ENCODE measurements at places on chromosomes 2 and 18. TPM values are rescaled to one million over a fixed set of nuclear protein-coding genes. Genes with fewer than 3 reads are reported as not detected.

DNA sequence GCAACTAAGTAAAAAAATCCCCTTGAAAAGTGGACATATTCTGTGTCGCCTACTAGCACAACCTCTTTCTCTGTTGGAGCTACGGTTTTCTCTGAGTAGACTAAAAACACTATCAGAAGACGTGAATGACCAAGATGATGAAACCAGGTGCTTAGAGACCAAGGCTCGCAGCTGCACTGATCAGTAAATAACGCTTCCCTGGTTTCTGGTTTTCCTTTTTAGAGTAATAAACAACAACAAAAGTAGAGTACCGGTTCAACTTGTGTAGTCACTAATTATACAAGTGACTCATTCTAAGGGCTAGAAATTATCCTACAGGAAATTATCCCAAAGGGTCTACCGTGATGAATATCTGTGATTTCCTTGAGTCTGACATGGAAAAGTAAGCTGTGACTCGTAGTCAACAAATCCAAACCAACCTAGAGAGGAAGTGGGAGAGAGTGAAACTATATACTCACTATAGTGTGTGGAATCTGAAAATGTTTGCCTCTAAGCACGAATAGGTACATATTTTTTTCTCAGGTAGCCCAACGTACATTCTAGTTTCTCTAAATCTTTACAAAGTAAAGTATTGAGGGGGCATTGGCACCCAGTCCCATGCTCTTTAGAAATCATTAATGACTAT is 17.8 kb downstream of the RASGRP3 start:
- no peaks in the 10 kb centered on the region for H3K27me3 ChIP-seq
- H3K4me1 ChIP-seq = peaks cover 33% of the 10 kb centered on the region

GRCh38 chr18:27400001-27400400 is 214.9 kb upstream of the CHST9 start:
- peak; percentile 24 for DNase-seq
- H3K27ac ChIP-seq = no peak overlapping the region
- no peaks in the 10 kb centered on the region for H3K4me1 ChIP-seq
- H3K27me3 ChIP-seq = no peaks in the 10 kb centered on the region

- no peak overlapping the region for H3K27ac ChIP-seq
- H3K27me3 ChIP-seq = no peaks in the 10 kb centered on the region
- H3K4me3 ChIP-seq = no peak overlapping the region
- peaks cover 2% of the 10 kb centered on the region for H3K36me3 ChIP-seq
These were observed 2.3 kb downstream of the TMEM182 start for GRCh38 chr2:102764083-102764482.

The REG3A gene
- not detected for total RNA-seq

DNA sequence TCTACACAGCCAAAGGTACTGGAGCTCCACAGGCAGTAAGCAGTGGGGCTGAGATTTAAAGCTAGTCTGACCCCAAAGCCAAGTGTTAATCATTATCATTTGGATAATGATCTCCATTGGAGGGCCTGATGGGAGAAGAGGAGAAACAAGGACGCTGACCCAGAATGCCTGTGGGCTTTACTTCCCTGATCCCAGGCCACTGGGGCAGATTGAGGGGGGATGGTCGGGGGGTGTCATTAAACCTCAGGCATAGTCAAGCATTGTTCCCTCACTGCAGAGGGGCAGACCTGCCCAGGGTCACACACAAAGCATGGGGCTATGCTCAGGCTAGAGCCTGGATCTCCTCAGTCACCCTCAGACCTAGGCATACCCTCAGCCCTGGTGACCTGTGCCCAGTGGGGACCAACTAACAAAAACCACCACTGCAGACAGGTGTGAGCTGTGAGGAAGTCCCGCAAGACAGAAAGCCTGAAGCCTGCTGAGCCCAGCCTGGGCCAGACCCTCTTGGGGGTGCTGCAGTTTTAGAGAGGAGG is 53.4 kb downstream of the SDC1 start:
- H3K27ac ChIP-seq = no peak overlapping the region
- DNase-seq = no peak
- no peaks in the 10 kb centered on the region for H3K4me1 ChIP-seq
- H3K27me3 ChIP-seq = 0 out of 2 replicates have a peak, but pooled peaks cover 11% of the 10 kb centered on the region
- no peaks in the 10 kb centered on the region for H3K36me3 ChIP-seq
- H3K4me3 ChIP-seq = no peak overlapping the region

- no peak overlapping the region for H3K4me3 ChIP-seq
- H3K4me1 ChIP-seq = no peaks in the 10 kb centered on the region
- DNase-seq = no peak
- H3K27me3 ChIP-seq = no peaks in the 10 kb centered on the region
These were observed 109.2 kb downstream of the MREG start for GRCh38 chr2:215904101-215904500.

The AGAP1 gene
- total RNA-seq = 24.6 TPM

The C1D gene
- total RNA-seq = 36.1 TPM

The CD226 gene
- total RNA-seq = not detected

The ID2 gene
- total RNA-seq = 17.6 TPM

GRCh38 chr2:127683757-127684156 is 8.4 kb upstream of the LIMS2 start:
- 0 out of 2 replicates have a peak overlapping the region, but pooled peaks have one; percentile 3 for H3K27ac ChIP-seq
- H3K4me3 ChIP-seq = peak overlapping the region; percentile 25
- H3K36me3 ChIP-seq = no peaks in the 10 kb centered on the region
- H3K4me1 ChIP-seq = peaks cover 18% of the 10 kb centered on the region

DNA sequence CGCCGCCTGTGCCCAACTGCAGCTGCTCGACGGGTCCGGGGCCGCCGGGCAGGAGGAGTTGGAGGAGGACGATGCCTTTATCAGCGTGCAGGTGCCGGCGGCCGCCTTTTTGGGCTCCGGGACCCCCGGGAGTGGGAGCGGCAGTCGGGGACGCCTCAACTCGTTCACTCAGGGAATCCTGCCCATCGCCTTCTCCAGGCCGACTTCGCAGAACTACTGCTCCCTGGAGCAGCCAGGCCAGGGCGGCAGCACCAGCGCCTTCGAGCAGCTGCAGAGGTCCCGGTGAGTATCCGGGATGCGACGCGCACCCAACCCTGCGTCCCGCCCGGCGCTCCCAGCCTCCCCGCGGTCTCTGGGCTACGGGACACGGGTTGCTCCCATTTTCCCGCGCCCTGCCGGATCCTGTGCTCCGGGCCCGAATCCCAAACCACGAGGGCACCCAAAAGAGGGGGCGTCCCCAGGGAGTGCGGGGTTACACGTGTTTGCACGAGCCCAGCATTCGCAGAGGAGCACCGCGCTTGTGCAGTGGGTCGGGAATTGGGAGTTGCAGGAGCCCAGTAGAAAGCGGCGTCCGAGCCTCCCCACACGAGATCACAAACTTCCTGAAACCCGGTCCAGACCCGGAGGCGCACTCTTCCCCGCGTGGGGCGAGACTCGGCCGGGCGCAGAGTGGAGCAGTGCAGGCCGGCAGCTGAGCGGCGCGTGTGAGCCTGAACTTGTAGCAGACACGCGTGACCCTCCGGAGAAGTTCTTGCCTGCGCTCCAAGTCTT is 1.2 kb downstream of the CABLES1 start:
- peak overlapping the region; percentile 78 for H3K4me3 ChIP-seq
- H3K27ac ChIP-seq = peak overlapping the region; percentile 56
- peaks cover 9% of the 10 kb centered on the region for H3K4me1 ChIP-seq
- H3K36me3 ChIP-seq = no peaks in the 10 kb centered on the region

DNA sequence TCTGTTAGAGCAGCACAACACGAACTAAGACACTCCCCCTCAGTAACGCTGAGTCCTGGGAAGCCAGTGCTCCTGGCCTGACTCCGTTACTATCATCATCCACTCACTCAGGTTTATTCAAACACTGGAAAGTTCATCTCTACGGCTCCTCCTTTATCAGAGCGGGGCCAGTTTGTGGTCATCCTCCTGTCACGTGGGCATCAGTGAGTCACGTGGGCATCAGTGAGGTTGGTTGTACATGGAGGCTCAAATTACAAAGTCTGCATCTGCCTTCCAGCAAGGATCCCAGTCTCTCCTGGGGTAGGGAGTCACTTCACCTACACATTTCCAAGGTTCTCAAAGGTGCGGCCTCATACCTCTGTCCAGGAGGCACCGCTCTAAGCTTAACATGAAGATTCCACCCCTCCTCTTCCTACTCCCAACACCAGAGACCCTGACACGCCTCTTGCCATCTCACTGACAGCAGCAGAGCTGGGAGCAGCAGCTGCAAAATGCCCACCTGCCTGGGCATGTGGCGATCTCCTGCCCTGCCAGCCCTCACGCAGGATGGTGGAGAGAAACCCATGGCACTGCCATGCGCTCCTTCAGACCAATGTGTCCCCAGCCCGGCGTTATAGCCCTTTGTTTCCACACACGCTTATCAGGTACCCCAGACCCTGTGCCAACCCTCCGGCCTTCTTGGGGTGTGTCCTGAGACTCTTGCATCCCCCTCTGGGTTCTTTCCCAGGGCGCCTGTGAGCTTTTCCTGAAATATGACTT is 99.2 kb upstream of the PTPRM start:
- H3K27me3 ChIP-seq = no peaks in the 10 kb centered on the region
- DNase-seq = peak; percentile 71
- no peak overlapping the region for H3K27ac ChIP-seq
- H3K4me3 ChIP-seq = peak overlapping the region; percentile 44
- H3K4me1 ChIP-seq = no peaks in the 10 kb centered on the region

GRCh38 chr18:47898696-47899095 is 31.8 kb downstream of the SMAD2 start:
- H3K27ac ChIP-seq = no peak overlapping the region
- peak; percentile 8 for DNase-seq
- H3K4me3 ChIP-seq = no peak overlapping the region
- H3K36me3 ChIP-seq = 0 out of 2 replicates have a peak, but pooled peaks cover 2% of the 10 kb centered on the region
- H3K4me1 ChIP-seq = peaks cover 4% of the 10 kb centered on the region
- H3K27me3 ChIP-seq = no peaks in the 10 kb centered on the region

GRCh38 chr18:23406271-23406787 is 46.8 kb upstream of the RIOK3 start:
- no peaks in the 10 kb centered on the region for H3K36me3 ChIP-seq
- no peak for DNase-seq
- no peak overlapping the region for H3K27ac ChIP-seq
- H3K4me1 ChIP-seq = peaks cover 9% of the 10 kb centered on the region
- H3K4me3 ChIP-seq = no peak overlapping the region

- no peaks in the 10 kb centered on the region for H3K36me3 ChIP-seq
- no peaks in the 10 kb centered on the region for H3K4me1 ChIP-seq
- DNase-seq = no peak
- no peaks in the 10 kb centered on the region for H3K27me3 ChIP-seq
- H3K4me3 ChIP-seq = no peak overlapping the region
- H3K27ac ChIP-seq = no peak overlapping the region
These were observed 44.2 kb upstream of the LYPD6B start for GRCh38 chr2:148994341-148994740.

DNA sequence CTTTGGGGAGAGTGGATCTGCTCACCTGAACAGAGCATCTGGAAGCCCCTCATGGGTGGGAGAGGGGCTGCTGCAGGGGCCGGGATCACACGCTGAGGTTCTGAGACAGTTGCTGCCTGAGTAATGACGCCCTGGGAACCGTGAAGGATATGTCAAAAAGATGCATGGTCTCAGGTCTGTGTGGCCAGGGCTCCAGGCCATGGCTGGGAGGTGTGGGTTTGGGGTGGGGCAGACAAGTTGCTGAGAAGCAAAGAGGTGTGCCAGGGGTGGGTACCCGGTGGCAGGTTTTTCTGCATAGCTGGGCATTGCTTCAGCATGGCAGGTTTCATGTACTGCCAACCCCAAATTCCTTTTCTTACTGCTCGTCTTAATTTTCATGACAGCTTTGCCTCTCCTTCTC is 133.5 kb downstream of the RPIA start:
- H3K27ac ChIP-seq = no peak overlapping the region

DNA sequence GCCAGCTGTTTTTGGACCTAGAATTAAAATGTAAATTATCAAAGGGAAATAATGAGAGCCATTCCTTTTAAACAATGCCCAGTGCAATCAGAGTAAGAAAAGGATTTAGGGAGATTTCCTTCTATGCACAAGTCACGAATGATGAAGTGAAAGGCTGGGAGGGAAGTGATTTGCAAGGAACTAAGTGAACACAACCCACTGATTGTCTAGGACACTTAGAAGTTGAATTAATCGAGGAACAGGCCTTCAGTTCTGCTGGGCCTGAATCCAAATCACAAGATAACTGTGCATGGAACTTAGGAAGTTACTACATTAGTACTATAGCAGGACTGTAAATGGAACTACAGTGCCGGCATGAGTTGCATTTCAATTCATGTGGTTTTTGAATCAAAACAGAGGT is 17.7 kb downstream of the MAP2 start:
- no peaks in the 10 kb centered on the region for H3K27me3 ChIP-seq
- no peak for DNase-seq
- H3K4me3 ChIP-seq = no peak overlapping the region

DNA sequence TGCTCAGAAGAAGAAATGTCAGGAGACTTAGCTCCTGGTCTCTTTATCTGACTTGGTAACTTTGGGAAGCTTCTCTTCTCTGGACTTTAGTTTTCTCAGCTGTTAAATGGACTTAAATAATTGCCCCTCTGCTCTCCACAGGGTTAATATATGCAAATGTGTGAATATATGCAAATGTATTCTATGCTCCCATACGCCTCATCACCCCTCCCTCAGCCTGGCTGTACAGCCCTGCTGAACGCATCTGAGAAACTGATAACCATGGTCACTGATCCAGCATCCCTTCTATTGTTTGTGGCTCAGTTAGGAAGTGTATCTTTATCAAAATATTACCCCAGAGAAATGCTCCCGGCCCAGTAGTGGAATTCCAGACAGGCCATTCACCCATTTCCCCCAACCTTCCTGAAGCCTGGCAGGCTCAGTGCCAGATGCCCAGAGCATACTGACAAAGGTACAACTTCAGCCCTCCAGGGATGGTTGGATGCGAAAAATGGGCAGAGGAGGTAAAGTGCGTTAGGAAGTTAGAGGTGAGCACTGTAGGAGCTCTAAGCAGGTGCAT is 103.4 kb downstream of the DYSF start:
- no peak for DNase-seq
- no peak overlapping the region for H3K4me3 ChIP-seq
- H3K27ac ChIP-seq = no peak overlapping the region
- H3K4me1 ChIP-seq = no peaks in the 10 kb centered on the region
- H3K27me3 ChIP-seq = no peaks in the 10 kb centered on the region
- H3K36me3 ChIP-seq = peaks cover 8% of the 10 kb centered on the region

- no peaks in the 10 kb centered on the region for H3K36me3 ChIP-seq
- peak; percentile 68 for DNase-seq
- H3K4me1 ChIP-seq = peaks cover 6% of the 10 kb centered on the region
- no peaks in the 10 kb centered on the region for H3K27me3 ChIP-seq
These were observed 214.5 kb downstream of the TMEM182 start for GRCh38 chr2:102975996-102976975.

The ZC3H6 gene
- total RNA-seq = 1.4 TPM

- no peak overlapping the region for H3K4me3 ChIP-seq
- peaks cover 2% of the 10 kb centered on the region for H3K4me1 ChIP-seq
- no peak for DNase-seq
- H3K27ac ChIP-seq = no peak overlapping the region
- H3K27me3 ChIP-seq = no peaks in the 10 kb centered on the region
These were observed 119.0 kb upstream of the SLC38A11 start for GRCh38 chr2:165074323-165074722.

GRCh38 chr18:5890331-5891183 is 4.8 kb downstream of the TMEM200C start:
- H3K27me3 ChIP-seq = no peaks in the 10 kb centered on the region
- H3K4me1 ChIP-seq = no peaks in the 10 kb centered on the region
- no peak for DNase-seq
- H3K27ac ChIP-seq = no peak overlapping the region

The CFAP221 gene
- total RNA-seq = not detected
